Neuronal stem cell (in vitro differentiated cells): ENCODE measurements at places on chromosomes 2 and 18.

DNA sequence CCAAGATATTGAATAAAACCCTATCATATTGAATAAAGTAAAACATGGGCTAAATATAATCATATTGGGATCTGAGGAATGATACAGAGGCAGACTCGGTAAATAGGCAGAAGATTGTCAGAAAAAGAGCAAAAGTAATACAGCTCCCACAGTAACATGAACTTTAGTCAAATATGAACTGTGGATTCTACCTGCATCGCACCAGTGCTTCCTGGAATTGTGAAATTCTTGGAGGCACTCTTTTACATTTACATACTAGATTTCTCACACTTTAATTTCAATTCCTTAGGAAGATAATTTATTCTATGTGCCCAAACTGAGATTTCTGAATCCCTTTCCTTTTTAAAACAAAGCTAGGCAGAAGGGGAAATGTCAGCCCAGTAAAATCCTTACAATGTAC lies 325.1 kb upstream of the SLC39A10 start:
- H3K27me3 ChIP-seq = no peaks in the 10 kb centered on the region
- H3K27ac ChIP-seq = no peak overlapping the region
- DNase-seq = no peak
- no peak overlapping the region for H3K4me3 ChIP-seq
- no peaks in the 10 kb centered on the region for H3K4me1 ChIP-seq

DNA sequence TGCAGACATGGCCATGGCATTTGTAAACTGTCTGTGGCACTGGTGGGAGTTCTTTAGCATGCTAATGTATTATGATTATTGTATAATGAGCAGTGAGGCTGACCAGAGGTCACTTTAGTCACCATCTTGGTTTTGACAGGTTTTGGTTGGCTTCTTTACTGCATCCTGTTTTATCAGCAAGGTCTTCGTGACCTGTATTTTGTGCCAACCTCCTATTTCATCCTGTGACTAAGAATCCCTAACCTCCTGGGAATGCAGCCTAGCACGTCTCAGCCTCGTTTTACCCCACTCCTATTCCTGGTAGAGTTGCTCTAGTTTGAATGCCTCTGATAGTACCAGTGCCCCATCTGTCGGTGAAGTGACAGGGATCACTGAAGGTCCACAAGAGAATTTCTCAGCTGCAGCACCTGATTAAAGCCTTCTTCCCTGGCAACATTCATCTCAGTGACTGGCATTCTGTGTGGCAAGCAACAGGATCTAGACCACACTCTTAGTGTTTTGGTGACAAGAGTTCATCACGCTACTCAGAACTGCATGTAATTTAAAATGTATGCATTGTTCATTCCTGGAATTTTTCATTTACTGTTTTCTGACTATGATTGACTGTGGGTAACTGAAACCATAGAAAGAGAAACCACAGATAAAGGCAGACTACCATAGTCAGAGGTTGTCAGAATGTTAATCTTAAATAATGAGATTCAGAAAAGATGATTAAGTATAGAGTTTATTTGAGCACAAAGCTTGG lies 43.0 kb upstream of the GPR39 start:
- H3K4me3 ChIP-seq = no peak overlapping the region
- no peak overlapping the region for H3K27ac ChIP-seq
- DNase-seq = no peak
- peaks cover 2% of the 10 kb centered on the region for H3K27me3 ChIP-seq
- no peaks in the 10 kb centered on the region for H3K36me3 ChIP-seq
- H3K4me1 ChIP-seq = no peaks in the 10 kb centered on the region

DNA sequence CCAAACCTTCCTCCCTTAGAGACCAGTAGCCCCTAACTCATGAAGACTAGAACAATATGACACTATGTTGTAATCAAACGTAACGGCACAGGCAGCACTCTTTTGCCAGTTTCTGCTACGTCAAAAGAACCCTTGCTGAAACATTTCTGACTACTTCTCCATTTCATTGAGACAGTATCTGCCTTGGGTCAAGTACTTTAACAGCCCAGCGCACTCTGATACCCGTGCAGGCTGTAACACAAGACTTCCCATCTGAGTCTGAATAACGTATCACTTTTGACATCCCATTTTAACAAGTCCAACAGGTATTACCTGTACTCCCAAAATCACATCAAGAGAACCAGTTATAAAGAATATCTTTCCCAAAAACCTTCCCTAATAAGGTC lies 38.4 kb downstream of the TBC1D8 start:
- H3K27ac ChIP-seq = no peak overlapping the region
- no peaks in the 10 kb centered on the region for H3K27me3 ChIP-seq
- H3K36me3 ChIP-seq = no peaks in the 10 kb centered on the region
- DNase-seq = no peak
- H3K4me3 ChIP-seq = no peak overlapping the region

GRCh38 chr2:113176696-113177355 lies 3.1 kb downstream of the PSD4 start:
- no peaks in the 10 kb centered on the region for H3K27me3 ChIP-seq
- no peak for DNase-seq
- no peak overlapping the region for H3K27ac ChIP-seq
- peaks cover 14% of the 10 kb centered on the region for H3K4me1 ChIP-seq
- no peaks in the 10 kb centered on the region for H3K36me3 ChIP-seq
